ENCODE measurements at places on chromosomes 16 and 17.

- no peak for DNase-seq
Observed at GRCh38 chr17:81305051-81305630, 10.0 kb upstream of the SLC38A10 start.

GRCh38 chr17:28528327-28529012, 22.3 kb downstream of the FOXN1 start:
- DNase-seq: no peak

GRCh38 chr17:59510611-59511010, 54.8 kb upstream of the DHX40 start:
- DNase-seq: no peak

- DNase-seq: no peak
Observed at GRCh38 chr17:9140550-9141424, 119.5 kb downstream of the NTN1 start.

- no peak for DNase-seq
Observed at GRCh38 chr17:72373910-72374741, 253.3 kb downstream of the SOX9 start.

DNA sequence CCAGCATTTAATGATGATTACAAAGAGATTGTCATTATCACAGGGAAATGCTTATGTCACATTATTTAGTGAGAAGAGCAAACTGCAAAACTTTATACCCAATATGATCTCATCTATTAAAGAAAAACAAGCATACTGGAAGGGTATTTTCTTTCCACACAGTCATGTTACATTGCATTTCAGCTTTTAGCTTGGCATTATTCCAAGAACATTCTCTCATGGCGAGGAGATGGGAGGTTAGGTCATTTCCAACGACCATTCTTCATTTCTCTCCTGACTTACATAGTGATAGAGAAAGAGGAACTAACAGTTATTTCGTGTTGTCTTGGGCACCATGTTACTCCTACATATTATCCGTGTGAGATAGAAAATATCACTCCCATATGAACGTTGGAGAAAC, 309.4 kb upstream of the XYLT1 start:
- DNase-seq: no peak

GRCh38 chr17:4540687-4541327, 14.4 kb downstream of the MYBBP1A start:
- no peak for DNase-seq

GRCh38 chr17:27352448-27353032, 58.6 kb downstream of the WSB1 start:
- DNase-seq: no peak

GRCh38 chr17:73934696-73935095, 268.8 kb upstream of the RPL38 start:
- DNase-seq: no peak

DNA sequence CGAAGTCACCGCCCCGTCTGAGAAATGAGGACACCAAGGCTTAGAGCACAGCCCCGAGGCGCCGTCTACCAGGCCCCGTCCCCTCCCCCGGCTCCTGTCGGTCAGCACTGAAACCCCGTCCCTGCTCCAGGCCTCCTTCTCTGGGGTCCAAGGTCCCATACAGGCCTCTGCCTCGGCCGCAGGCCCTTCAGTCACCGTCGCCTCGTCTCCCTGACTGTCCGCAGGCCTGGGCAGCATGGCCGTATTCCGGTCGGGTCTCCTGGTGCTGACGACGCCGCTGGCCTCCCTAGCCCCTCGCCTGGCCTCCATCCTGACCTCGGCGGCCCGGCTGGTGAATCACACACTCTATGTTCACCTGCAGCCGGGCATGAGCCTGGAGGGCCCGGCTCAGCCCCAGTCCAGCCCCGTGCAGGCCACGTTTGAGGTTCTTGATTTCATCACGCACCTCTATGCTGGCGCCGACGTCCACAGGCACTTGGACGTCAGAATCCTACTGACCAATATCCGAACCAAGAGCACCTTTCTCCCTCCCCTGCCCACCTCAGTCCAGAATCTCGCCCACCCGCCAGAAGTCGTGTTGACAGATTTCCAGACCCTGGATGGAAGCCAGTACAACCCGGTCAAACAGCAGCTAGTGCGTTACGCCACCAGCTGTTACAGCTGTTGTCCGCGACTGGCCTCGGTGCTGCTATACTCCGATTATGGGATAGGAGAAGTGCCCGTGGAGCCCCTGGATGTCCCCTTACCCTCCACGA, 617 bp downstream of the COASY start:
- DNase-seq: no peak

Measured in activated CD4-positive, alpha-beta T cell treated with anti-CD3 and anti-CD28 coated beads, Interleukin-2, amount 10 ng/mL, durations not matched to agents 7 days and 5 days (primary cell).